ENCODE measurements at places on chromosomes 1 and 21. TPM values are rescaled to one million over a fixed set of nuclear protein-coding genes. Genes with fewer than 3 reads are reported as not detected.

- DNase-seq, result no peak
Observed at GRCh38 chr1:151892190-151892589, 17.1 kb downstream of the THEM4 start.

DNA sequence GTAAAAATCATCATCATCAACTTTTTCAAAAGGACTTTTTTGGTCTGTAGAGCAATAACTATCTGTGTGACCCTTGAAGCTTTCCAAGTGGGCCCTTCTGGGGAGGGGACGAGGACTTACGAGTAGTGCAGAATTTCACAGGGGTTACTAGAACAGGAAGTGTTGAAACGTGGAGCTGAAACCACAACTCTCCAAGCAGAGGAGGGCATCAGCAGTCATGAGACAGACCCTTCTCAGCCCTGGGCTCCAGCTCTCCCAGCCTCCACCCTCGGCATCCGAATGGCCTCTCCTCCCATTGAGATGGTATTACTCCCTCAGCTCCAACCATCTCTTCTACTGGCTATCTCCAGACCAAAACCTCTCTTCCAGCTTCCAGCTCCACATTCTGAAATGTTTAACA lies 3.6 kb downstream of the FAM89A start:
- DNase-seq, result no peak

The ST6GALNAC5 gene
- polyA plus RNA-seq, result 4.3 TPM

DNA sequence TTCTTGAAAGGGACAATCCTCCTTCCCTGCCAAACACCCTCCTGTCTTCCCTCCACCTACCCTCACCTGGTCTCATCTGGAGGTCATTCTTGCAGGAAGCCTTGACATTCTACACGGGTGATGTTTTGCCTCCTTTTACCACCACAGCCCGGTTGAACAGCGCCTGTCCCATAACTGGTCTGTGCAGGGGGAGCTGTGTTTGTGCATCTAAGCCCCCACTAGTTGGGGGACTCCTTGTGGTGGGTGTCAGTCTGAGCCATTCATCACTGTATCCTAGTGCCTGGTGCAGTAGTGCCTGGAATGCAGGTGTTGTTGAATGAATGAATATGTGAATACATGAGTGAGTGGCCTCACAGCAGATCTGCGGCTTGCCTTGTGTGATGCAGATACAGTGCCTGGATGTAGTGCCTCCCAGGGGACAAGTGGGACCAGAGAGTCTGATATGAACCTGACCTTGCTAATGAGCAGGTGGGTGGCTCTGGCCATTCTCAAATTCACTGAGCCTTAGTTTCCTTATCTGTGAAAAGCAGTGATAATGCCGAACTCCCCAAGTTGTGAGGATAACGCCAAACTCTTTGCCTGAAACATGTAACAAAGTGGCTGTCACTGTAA lies 79.8 kb downstream of the OMA1 start:
- no peak for DNase-seq

GRCh38 chr1:115238336-115239147 lies 99.5 kb downstream of the NGF start:
- no peak for DNase-seq

The CASQ2 gene
- 0.92 TPM for polyA plus RNA-seq

- DNase-seq, result no peak
Observed at GRCh38 chr1:169933984-169934725, 40.5 kb upstream of the SCYL3 start.

The KCNA2 gene
- 0.32 TPM for polyA plus RNA-seq

The GJA4 gene
- polyA plus RNA-seq, result 16.2 TPM

DNA sequence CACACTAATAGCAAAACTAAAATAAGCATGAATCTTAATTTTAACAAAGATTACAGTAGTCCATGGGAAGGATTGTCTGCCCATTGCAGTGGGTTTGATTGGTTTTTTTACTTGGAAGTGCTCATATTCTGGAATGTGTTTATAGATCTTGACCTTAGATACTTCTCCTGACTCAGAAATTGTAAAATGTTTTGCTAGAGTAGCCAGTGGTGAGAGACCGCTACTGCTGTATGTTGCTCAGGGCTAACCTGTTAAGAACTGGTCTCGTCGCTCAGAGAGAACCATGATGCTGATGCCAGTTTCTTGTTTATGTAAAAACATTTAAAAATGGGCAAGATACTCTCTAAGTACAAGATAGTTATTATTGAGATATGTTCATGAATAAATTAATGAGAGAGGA lies 99.9 kb downstream of the ROR1 start:
- DNase-seq, result no peak

- DNase-seq, result no peak
Observed at GRCh38 chr1:2451741-2452140, 24.3 kb upstream of the PLCH2 start.

- no peak for DNase-seq
Observed at GRCh38 chr1:12513181-12513580, 104.8 kb downstream of the DHRS3 start.

The TSTD1 gene
- polyA plus RNA-seq, result 52.1 TPM

The PTGS2 gene
- 2.6 TPM for polyA plus RNA-seq

DNA sequence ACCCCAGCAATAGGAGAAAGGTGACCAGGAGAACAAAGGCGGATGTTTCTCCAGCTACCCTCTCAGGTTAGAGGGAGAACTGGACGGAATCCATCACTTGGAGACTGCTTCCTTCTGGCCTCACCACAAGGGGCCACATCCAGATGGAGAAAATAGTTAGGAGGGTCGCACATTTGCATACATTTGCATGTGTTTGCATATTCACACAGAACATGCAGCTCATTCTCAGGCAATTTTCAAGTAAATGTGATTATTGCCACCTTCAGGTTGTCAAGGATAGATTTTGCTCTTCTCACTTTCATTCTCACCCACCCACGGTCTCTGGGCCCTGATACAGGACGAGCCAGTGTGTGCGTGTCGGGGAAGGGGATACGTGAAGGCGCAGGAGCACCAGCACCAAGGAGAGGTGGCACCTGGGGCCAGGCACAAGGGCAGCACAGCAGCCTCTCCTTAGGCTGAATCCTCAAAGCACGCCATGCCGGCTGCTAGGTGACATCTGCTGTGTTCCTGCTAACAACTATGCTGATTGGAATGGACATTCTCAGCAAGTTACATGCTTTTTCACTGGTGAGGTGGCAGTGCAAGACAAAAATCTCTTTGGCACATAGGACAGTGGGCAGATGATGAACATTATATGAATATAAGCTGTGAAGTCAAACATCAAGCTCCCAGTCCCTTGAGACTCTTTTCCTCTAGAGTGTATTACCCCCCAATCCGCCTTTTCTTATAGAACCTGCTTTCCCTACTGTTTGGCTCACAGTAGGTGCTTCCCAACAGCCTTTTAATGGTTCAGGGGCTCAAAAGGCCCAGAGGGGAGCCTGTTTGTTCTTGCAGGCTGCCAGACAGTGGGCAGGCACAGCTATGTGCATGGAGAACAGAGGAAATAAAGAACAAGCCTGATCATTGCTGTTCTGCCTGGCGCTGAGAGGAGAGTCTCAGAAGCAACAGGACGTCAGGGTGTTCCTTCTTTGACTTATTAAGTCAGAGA lies 14.3 kb downstream of the ACKR1 start:
- DNase-seq, result no peak

GRCh38 chr1:2206813-2207487 lies 12.4 kb upstream of the FAAP20 start:
- DNase-seq, result no peak

The C1orf87 gene
- polyA plus RNA-seq, result 0.27 TPM

The RAB4A gene
- 52.2 TPM for polyA plus RNA-seq

The BMP8A gene
- polyA plus RNA-seq, result 0.33 TPM

DNA sequence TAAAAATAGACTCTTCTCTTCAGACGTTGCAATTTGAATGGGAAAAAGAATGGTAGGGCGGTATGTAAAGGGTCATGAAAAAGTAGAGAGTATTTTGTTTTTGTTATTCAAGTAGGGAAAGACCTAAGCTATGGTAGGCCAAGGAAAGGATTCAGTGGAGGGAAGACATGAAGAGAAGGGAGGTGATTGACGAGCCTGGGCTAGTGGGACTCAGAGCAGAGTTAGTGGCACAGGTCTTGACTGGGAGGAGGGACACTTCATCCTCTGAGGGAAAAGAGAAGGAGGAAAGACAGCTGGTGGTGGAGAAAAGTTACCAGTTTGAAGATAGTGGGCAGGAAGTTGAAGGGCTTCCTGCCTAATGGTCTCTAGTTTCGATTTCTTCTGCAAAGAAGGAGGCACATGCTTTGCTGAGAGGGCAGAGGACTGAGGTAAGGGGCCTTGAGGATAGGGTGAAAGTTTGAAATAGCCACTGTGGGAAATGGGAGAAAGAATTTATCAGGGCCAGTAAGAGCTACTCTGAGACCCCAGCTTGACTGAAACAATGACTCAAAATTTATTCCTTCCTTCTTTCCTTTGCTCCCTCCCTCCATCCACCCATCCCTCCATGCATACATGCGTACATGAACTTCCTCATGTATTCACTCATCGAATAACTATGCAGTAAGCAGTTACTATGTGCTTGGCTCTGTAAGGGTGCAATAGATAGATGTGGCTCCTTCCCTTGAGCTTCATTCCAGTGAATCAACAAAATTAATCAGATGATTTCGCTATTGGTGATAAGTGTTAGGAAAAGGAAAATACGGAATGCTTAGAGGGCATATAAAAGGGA lies 4.2 kb downstream of the CD48 start:
- DNase-seq, result no peak

- no peak for DNase-seq
Observed at GRCh38 chr21:32136546-32136945, 142.3 kb downstream of the MIS18A start.

- DNase-seq, result no peak
Observed at GRCh38 chr1:235067396-235068157, 61.1 kb downstream of the TOMM20 start.

GRCh38 chr1:157157501-157158190 lies 19.5 kb upstream of the ETV3 start:
- no peak for DNase-seq

- no peak for DNase-seq
Observed at GRCh38 chr1:221761354-221762002, 19.6 kb upstream of the DUSP10 start.

The MYOCOS gene
- polyA plus RNA-seq, result 0.55 TPM

DNA sequence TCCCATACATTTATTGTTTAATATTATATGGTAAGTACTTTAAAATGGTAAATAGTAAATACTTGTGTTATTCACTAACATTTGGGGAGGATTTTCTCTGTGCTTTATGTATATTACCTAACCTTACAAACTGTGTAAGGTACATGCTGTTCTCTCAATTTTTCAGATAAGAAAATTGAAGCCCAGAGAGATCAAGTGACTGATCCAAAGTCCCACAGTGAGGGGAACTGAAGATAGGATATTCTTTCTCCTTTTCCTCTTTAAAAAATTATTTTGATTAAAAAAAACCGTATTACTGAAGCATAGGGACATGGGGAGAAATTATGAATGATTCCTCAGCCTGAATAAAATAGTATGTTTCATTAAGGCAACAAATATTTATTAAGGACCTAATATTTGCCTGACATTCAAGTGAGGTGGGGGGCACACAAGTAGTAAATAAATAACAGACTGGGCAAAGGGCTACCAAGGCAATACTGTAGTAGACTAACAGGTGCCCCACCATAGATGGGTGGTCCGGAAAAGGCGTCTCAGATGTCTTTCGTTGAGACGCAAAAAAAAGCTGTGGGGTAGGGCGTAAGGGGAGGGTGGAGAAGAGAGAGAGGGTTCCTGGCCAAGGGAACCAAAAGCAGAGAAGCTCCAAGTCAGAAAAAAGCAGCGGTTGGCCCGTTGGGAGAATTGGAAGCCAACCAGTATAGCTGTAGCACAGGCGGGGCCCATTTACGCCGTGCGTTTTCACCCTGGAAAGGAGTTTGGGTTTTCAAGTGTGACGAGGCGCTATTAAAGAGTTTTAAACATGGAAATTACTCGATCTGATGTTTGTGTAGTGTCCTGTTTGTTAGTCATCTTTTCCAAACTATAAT lies 944 bp upstream of the AGO3 start:
- DNase-seq, result peak; percentile 38

The DEPDC1 gene
- 15.7 TPM for polyA plus RNA-seq

- DNase-seq, result no peak
Observed at GRCh38 chr1:223150443-223150842, 7.4 kb upstream of the TLR5 start.

DNA sequence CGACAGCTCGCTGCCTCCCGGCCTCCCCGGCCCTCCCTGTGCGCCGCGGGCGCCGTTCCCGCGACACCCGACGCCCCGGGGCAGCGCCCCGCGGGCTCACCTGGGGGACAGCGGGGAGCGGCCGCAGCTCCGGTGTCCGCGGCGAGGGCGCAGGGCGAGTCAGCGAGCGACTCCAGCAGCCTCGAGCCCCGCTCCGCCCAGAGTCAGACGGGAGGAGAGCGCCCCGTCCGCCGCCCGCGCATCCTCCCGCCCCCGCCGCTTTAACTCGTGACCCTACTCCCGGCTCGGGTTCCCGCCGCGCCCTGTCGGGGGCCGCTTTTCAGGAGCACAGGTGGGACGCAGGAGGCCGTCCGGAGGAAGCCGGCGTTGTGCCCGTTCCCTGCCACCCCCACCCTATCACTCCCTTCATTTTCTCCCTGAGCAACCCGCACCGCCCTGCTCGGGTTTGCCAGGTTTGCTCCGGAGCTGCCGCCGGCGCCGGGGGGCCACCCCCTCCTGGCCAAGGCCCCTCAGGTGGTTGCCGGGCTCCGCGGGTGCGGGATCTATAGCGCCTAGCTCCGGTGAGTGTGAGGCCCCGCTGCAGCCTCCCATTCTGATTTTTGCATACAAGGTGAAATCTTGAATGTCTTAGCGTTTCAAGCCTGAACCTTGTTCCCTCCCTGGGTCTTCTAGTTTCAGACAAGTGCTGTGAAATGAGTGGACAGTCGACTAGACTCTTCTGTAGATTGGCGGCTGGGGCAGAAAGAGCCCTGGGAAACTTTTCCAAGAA lies at the start of gene MCOLN3:
MCOLN3 (minus strand) TSS at position 205 of the 769 bp plus-strand sequence. CDS start 3,140 bp downstream, outside the sequence.
- DNase-seq, result peak; percentile 15

DNA sequence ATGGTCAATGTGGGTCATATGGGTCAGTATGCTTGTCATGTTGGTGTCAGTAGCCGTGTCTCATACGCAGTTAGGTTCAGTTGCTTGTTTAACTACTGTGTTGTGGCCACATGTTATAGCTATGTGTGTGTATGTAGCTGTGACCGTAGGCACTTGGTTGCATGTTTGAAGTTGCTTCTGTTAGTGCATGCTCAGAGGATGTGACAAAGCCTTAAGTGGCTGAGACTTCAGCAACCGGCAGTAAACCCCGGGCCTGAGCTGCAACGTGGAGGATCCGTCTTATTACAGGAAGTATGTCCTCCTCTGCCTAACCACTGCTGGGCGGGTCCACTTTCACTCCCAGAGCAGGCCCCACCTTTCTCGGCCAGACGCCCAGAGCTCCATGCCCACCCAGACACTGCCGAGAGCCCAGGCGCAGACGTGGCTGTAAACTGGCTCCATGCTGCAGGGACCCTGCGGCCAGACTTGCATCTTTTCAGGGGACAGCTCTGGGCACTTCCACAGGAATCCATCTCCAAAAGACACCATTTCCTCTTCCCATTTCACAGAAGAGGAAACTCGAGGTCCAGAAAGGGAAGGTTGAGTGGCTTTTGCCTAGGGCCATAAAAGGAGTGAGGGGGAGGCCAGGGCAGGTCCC lies 2.2 kb downstream of the TCEA3 start:
- no peak for DNase-seq

DNA sequence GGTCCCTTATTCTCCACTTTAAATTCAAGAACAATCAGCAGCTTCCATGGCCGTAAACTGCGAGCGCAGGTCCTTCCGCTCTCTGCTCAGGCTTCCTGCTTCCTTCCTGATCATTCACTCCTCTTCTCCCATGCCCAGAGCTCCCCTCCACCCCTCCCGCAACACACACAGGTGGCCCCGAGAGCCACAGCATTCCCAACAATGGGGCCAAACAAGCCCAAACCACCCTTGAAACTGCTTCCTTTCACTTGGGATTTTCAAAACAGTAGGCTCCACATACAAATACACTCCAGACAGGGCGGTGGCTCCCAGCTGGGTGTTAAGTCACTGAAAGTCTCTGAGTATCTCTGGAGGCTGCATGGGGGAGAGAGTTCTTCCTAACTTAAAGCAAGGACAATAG lies 11.4 kb downstream of the FAM89A start:
- DNase-seq, result no peak

The PPFIA4 gene
- polyA plus RNA-seq, result 6.6 TPM
